ENCODE measurements at places on chromosomes 2 and 18.

GRCh38 chr2:32136097-32136496 lies 29.6 kb upstream of the SLC30A6 start:
- peak; percentile 31 for DNase-seq

- DNase-seq, result no peak
These were observed 11.4 kb downstream of the GPR35 start for GRCh38 chr2:240636563-240637115.

- DNase-seq, result no peak
These were observed 115.0 kb downstream of the STK39 start for GRCh38 chr2:168132389-168132788.

- DNase-seq, result no peak
These were observed 320.6 kb downstream of the NCKAP5 start for GRCh38 chr2:133247631-133248030.

DNA sequence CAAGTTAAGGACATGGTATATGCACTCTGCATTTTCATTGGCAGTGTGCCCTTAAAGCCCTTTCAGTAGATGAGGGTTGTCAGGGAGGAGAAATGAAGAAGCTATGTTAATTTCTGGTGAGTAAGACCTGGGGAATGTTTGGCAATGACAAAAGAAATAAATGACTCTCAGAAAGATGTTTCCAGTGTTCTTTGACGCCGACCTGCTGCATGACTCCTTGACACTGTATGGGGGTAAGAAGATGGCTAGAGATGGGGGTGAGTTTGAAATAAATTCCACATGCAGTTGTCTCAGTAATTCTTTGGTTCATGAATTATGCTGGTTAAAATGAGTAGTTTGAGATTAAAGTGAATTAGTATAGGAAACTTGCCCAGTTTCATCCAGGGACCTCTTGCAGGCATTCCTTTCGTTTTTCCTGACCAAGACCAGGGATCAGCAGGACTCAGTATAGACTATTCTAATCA lies 5.9 kb downstream of the CCDC121 start:
- DNase-seq, result peak; percentile 24

DNA sequence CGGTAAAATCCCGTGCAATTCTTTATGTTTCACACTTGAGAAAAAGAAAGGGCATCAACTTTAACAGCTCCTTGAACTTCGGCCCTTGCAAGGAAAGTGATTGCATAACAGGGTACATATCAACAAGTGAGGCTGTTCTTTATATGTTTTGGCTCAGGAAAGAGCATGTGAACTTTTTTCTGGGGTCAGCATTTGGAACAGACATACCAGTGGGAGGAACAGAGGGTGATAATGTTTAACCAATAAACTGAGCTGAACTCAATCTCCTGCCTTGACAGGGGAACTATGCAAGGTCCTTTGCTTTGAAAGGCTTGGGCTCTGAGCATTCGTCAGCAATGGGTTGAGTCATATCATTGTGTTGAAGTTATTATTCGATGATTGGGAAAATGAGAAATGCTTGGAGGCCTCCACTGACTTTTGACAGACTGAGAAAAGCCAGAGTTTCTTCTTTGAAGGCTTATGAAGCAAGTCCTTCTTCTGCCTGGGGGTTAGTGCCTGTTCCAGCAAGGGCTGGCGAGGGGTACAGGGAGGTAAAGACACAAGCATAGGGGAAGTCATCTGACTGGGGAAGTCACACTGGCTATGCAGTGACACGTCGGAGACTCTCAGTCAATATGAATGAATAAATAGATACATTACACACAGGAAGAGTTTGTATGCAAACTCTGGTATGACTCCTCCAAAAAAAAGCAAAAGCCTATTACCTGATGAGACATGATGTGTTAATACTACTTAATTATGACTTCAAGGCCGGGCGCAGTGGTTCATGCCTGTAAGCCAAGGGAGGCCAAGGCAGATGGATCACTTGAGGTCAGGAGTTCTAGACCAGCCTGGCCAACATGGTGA lies 57.2 kb downstream of the CYB5A start:
- no peak for DNase-seq

GRCh38 chr2:224027931-224028330 lies 11.2 kb downstream of the SERPINE2 start:
- no peak for DNase-seq

Measured in BJ (cell line).